ENCODE measurements at places on chromosomes 7 and 10.
A peak's percentile ranks its signal among the peaks of the same experiment; 100 is the strongest.

DNA sequence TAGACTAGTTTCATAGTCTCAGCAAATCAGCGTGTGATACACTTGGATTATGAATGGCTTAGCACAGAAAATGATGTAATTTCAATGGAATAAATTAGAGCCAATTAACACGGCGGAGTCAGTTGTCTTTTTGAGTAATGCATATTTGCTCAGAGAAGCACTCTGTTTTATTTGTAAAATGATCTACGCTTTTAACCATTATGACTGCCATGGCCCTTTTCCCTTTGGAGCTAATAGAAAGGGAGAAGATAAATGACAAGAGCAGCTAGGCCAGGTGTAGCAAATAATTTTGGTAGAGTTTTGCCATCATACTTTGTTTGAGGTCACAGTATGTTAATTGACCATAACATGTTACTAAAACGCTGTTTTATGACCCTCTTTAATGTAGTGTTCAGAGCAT lies 86.8 kb downstream of the GPR158 start:
- DNase-seq, result no peak

- no peak for DNase-seq
Measured at GRCh38 chr7:111368381-111369065, 193.8 kb downstream of the IMMP2L start.

- no peak for DNase-seq
Measured at GRCh38 chr7:725223-726005, 1.1 kb upstream of the DNAAF5 start.

- DNase-seq, result no peak
Measured at GRCh38 chr7:2781636-2782035, 62.5 kb downstream of the GNA12 start.

GRCh38 chr10:113459626-113460280 lies 93.1 kb upstream of the HABP2 start:
- DNase-seq, result no peak

DNA sequence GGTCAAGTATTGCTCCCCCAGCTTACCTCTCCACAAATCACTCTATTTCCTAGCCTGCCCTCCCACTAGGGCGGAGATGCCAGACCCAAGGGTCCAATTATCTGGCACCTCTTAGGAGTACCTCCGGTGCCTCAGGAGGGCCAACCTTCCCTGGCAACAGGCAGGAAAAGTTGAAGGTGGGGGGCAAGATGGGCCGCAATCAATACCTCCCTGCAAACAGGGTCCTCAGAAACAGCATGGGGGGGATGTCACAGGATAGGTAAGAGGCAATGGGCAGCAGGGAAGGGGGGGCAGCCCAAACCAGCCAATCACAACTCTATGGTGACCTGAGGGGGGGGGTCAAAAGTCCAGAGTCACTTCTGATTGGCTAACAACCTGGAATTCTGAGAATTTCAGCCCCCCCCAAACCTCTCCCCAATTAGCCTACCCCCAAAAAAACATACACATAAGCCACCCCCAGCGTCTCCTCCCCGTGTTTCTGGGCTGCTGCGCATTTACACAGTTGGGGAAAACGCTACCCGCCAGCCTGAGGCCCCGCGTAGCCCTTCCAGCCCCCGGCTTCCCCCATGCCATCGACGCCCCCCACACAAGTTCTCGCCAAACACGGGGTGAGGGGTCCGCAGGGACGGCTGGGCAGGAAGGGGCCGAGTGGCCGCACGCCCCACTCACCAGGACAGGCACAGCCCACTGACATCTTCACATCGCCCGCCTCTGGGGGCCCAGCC lies 589 bp downstream of the LDB1 start:
- peak; percentile 62 for DNase-seq

DNA sequence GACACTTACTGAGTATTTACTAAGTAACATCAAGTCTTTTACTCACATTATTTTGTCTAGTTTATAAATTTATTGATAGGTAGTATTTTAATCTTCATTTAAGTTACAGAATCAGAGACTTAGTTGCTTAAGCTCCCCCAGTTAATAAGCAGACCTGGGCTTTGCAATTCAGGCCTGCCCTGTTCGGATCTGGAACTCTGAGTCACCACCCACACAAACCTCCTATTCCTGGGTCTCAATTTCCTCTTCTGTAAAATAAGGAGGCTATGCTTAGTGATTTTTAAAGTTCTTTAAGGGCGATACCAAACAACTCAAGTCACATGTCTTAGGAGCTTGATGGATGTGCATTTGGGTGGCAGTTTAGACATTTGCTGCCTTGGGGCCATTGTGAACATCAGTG lies 3.5 kb upstream of the MGAM start:
- no peak for DNase-seq

GRCh38 chr10:30284865-30285594 lies 64.0 kb downstream of the MTPAP start:
- no peak for DNase-seq

GRCh38 chr7:10838228-10838627 lies 135.4 kb upstream of the PHF14 start:
- no peak for DNase-seq

- DNase-seq, result no peak
Measured at GRCh38 chr10:132636358-132636757, 98.8 kb downstream of the INPP5A start.

GRCh38 chr10:58755677-58756076 lies 243.0 kb downstream of the BICC1 start:
- DNase-seq, result no peak

DNA sequence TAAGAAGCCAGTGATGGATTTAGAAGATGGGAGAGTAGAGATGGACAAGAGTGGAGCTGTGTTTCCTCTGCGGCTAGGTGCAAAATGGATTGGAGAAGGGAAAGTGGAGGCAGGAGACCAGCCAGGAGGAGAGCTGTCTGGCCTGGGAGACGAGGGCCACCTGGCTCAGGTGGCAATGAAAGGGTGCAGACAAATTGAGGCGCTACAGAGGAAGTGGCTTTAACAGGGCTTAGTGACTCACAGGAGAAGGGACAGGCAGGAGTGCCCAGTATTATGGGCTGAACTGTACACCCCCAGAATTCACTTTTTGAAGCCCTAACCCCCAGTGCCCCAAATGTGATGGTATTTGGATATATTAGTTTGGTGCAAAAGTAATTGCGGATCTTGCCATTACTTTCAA lies 65.6 kb upstream of the DUSP5 start:
- peak; percentile 19 for DNase-seq

DNA sequence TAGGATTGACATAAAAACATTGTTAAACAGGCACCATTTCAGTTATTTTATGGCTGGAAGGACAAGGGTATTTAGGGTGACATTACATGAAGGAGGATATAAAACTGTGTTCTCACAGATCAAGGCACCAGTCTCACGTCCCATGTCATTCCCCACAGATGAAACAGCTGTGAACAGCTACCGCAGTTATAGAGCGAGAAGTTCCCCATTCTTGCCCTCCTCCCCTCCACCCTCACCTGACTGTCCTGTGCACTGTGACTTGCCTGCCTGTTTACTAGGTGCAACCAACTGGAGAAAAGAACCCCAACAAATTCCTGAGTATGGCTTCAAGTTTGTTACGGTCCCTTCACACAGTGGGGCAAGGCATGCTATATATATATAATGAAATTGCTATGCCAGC lies 141.6 kb downstream of the SND1 start:
- no peak for DNase-seq

GRCh38 chr7:25953859-25954258 lies 198.1 kb upstream of the NFE2L3 start:
- DNase-seq, result no peak

DNA sequence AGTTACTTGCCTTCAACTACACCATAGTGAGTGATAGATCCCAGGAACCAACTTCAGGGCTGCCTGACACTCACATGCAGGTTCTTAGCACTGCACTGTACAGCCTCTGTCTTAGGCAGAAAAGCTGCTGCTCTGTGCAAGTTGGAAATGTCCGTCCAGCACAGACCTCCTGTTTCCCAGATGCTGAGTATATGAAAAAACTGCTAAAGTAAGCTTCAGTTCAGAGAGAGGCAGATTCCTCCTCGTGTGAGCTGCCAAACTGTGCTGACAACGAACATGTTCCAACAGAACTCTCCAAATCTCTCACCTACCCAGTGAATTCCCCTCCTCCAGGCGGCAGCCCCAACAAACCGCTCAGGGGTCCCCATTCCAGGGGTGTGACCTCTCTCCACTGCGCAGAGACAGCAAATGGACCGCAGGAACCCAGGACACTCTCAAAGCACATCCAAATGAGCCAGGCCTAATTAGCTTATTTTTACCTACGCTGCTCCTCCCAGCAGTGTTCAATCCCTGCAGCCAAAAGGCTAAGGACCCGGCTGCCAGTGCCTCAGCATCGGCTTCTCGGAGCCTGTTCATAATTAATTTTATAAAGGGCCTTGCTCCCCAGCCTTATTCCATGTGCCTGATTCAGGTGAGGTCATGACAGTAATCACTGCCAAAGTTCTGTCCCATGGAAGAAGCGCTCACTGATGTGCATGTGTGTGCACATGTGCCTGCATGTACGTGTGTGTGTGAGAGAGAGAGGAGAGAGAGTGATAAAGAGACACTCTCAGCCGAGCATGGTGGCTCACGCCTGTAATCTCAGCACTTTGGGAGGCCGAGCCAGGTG lies 159.5 kb upstream of the AUTS2 start:
- no peak for DNase-seq

GRCh38 chr7:101114492-101114891 lies 12.4 kb upstream of the SERPINE1 start:
- no peak for DNase-seq

DNA sequence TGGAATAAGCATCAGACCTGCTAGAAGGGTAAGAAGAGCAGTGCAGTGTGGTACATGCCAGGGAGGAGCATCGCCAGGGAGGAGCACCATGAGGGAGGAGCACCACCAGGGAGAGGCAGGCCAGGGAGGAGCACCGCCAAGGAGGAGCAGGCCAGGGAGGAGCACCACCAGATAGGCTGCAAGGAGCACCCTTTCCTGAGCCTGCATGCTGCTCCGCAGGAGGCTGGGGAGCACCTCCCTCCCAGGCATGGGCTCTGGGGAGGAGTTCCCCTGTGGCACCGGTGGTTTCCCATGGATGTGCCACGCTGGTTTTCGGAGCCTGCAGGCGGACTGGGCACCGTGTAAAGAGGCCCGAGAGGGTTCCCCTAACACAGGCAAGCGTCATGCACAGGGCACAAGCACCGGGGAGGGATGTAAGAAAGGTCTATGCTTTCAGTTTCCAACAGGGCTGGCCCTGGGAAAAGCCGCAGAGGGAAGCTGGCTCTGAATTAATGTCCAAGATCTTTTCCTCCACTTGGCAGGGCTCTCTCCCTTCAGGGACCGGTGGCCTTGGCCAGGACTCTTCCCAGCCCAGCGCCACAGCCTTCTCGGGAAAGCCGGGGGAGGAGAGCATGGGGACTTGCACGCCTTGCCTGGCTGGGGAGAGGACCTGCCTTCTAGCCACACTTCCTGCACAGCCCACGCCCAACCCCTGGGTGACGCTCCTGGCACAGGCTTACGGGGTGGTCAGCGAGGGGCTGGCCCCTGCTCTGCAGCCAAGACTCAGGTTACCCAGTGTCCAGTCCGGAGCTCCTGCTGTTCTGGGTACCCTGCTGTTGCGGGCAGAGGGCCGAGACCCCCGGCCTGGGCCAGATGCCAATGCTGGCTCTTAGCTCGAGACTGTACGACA lies 11.5 kb upstream of the GPER1 start:
- DNase-seq, result peak; percentile 80

GRCh38 chr10:86306628-86307278 lies 59.8 kb downstream of the GRID1 start:
- DNase-seq, result no peak

GRCh38 chr7:7416031-7416858 lies 119.4 kb downstream of the COL28A1 start:
- no peak for DNase-seq

- no peak for DNase-seq
Measured at GRCh38 chr7:142792593-142792992, 21.8 kb downstream of the PRSS2 start.

GRCh38 chr10:86665868-86666267 lies 2.4 kb upstream of the LDB3 start:
- DNase-seq, result no peak

DNA sequence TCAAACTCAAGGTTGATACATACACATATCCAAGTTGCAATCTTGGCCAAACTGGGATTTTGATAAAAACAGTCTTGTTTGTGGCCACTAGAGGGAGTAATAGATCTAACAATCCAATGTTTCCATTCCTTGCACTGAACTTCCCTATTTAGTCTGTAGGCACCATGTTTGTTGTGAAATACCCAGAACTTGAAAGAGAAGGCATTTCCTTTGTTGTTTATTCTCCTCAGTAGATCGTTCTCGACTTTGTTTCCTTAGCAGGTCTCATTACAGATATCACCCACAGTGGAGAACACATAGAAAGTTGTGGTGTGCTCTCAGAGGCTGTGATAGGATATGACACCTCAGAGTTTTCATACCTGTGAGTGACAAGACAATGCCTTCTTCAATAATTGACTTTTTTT lies 70.3 kb upstream of the MXI1 start:
- no peak for DNase-seq

DNA sequence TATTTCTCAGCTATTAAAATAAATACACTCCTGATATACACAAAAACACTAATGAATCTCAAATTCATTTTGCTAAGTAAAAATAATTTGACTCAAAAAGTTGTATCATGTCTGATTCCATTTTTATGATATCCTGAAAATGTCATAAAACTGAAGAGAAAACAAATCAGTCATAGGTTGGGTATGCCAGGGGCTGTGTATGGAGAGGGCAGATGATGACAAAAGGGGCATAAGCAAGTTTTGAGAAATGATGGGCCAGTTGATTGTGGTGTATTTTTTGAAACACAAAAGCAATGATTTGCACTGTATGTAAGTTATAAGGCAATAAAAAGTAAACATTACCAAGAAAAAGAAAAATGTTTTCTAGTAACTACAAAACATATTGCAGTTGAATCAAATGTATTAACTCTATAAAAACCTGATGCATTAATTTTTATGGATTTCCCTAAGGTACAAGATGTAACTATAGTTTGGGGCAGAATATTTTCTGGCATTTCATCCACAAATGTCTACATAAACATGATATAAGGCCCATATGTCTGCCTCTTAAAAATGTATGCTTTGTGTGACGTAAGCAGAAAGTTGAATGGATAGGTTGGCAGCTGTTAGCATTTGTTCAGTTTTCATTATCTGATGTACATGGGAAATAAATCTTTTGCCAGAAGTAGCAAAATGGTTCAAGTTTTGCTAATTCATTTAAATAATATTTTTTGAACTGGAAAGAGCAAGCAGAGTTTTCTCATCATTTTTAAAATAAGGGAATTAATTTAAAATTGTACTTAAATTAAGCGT lies 35.1 kb upstream of the ING3 start:
- DNase-seq, result no peak

- no peak for DNase-seq
Measured at GRCh38 chr10:104036518-104037260, 49.0 kb downstream of the COL17A1 start.
